ENCODE measurements at places on chromosomes 1 and 21. TPM values are rescaled to one million over a fixed set of nuclear protein-coding genes. Genes with fewer than 3 reads are reported as not detected.

SMIM34 gene
- total RNA-seq, result 0.43 TPM

ZNF593OS gene
- total RNA-seq, result not detected

EFNA4 gene
- 7.9 TPM for total RNA-seq

OLIG2 gene
- not detected for total RNA-seq

OPTC gene
- total RNA-seq, result not detected

FCAMR gene
- not detected for total RNA-seq

TACSTD2 gene
- total RNA-seq, result not detected

TIE1 gene
- 1.5 TPM for total RNA-seq

MROH7 gene
- not detected for total RNA-seq

ATP6V1G3 gene
- total RNA-seq, result 0.23 TPM

VSIG8 gene
- total RNA-seq, result not detected

CD48 gene
- not detected for total RNA-seq

FAM163A gene
- not detected for total RNA-seq

PEAR1 gene
- 20.1 TPM for total RNA-seq

CRTC2 gene
- total RNA-seq, result 13.7 TPM

TEDDM1 gene
- total RNA-seq, result not detected

KANK4 gene
- 0.43 TPM for total RNA-seq

MTFR1L gene
- total RNA-seq, result 47.6 TPM

GRHL3 gene
- not detected for total RNA-seq

HTR6 gene
- not detected for total RNA-seq

TPTE gene
- not detected for total RNA-seq

GUCA2B gene
- total RNA-seq, result not detected

PIAS3 gene
- total RNA-seq, result 23.6 TPM

C8B gene
- not detected for total RNA-seq
